ENCODE measurements at places on chromosomes 1 and 21. TPM values are rescaled to one million over a fixed set of nuclear protein-coding genes. Genes with fewer than 3 reads are reported as not detected.

GRCh38 chr1:93614986-93615581 lies 66.6 kb downstream of the BCAR3 start:
- H3K4me3 ChIP-seq = no peak overlapping the region
- no peak overlapping the region for H3K27ac ChIP-seq
- peak; percentile 41 for DNase-seq
- H3K36me3 ChIP-seq = no peaks in the 10 kb centered on the region
- H3K4me1 ChIP-seq = peaks cover 17% of the 10 kb centered on the region

DNA sequence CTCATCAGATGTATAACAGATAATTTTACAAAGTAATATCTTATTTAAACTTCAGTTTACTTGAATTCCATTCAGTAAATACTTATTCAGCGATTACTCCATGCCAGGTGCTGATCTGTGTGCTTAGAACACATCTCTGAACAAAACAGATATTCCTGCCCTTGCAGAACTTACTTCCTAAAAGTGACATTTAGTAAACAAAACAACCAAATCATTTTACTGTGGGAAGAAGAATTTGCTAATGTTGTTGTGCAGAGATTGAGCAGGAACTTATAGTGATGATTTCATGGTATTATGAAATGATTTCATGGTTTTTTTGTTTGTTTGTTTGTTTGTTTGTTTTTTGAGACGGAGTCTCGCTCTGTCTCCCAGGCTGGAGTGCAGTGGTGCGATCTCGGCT lies 39.3 kb upstream of the WLS start:
- no peak overlapping the region for H3K27ac ChIP-seq
- no peaks in the 10 kb centered on the region for H3K4me1 ChIP-seq
- no peaks in the 10 kb centered on the region for H3K36me3 ChIP-seq
- DNase-seq = no peak

The DMRTA2 gene
- total RNA-seq = 0.07 TPM

DNA sequence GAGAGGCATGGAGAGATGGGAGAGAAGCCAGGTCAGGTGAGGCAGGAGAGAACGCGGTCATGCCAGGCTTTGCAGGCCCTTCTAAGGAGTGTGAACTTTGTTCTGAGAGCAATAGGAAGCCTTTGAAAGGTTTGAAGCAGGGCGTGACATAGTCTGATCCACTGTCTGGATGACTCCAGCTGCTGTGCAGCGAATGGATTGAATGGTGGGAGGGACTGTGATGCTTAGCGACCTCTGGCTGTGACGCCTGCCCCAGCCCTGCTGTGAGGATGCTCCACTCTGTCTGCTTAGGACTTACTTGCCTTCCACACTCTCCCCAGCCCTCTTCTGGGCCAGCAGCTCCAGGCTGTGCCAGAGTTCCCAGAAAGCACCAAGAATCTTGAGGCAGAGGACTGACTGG lies 41.8 kb upstream of the POU3F1 start:
- H3K4me3 ChIP-seq = no peak overlapping the region
- peak; percentile 7 for DNase-seq
- no peak overlapping the region for H3K27ac ChIP-seq

The PEX11B gene
- 19.0 TPM for total RNA-seq

- peaks cover 2% of the 10 kb centered on the region for H3K27me3 ChIP-seq
- H3K27ac ChIP-seq = no peak overlapping the region
- H3K4me1 ChIP-seq = no peaks in the 10 kb centered on the region
- DNase-seq = no peak
- no peaks in the 10 kb centered on the region for H3K36me3 ChIP-seq
- H3K4me3 ChIP-seq = no peak overlapping the region
Observed at GRCh38 chr1:118116909-118117308, 68.1 kb downstream of the SPAG17 start.

GRCh38 chr1:115088871-115089419 lies 358 bp downstream of the TSPAN2 start:
- no peaks in the 10 kb centered on the region for H3K27me3 ChIP-seq
- H3K4me3 ChIP-seq = peak overlapping the region; percentile 69
- H3K36me3 ChIP-seq = no peaks in the 10 kb centered on the region
- DNase-seq = no peak
- peaks cover 38% of the 10 kb centered on the region for H3K4me1 ChIP-seq
- H3K27ac ChIP-seq = no peak overlapping the region

- DNase-seq = peak; percentile 44
- H3K27ac ChIP-seq = no peak overlapping the region
- H3K27me3 ChIP-seq = no peaks in the 10 kb centered on the region
- no peaks in the 10 kb centered on the region for H3K36me3 ChIP-seq
- no peak overlapping the region for H3K4me3 ChIP-seq
Observed at GRCh38 chr1:17581389-17582123, 42.1 kb downstream of the ARHGEF10L start.

GRCh38 chr1:156246781-156247459 lies 936 bp downstream of the PAQR6 start:
- peaks cover 11% of the 10 kb centered on the region for H3K4me1 ChIP-seq
- no peak overlapping the region for H3K4me3 ChIP-seq
- no peak overlapping the region for H3K27ac ChIP-seq
- H3K27me3 ChIP-seq = no peaks in the 10 kb centered on the region
- no peak for DNase-seq

DNA sequence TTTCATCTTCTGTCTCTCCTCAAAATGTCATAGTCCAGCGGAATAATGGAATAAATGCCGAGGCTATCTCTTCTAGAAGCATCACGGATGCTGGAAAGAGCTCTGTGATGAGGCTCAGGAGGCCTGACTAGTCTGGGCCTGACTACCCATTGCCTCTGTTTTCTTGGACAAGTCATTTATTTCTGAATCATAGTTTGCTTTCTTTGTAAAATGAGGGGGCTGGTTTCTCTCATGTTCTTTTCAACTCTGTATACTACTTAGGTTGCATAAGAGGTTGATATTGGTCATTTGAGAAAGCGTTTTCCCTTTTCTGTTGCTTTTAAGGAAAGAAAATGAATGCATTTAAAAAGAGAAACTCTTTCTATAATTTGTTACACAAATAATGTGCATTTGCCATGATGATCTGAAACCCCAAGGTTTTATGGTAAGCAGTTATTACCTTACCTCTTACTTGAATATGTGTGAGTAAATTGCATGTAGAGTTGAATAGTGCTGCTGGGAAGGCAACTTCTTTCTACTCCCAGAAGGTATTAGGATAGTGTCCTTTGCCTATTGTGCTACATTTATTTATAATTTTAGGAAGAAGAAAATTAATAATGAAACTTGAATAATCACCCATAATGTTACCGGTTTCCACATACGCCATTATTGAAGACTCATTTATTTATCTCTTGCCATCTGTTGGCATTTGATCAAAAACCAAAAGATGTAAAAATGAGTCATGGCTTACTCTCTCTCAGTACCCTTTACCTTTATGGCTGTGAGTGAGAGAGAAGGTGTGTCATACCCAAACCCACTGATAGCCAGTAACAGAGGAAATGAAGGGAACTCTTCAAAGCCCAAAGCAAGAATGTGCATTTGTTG lies 179.1 kb downstream of the FASLG start:
- no peak overlapping the region for H3K27ac ChIP-seq
- H3K27me3 ChIP-seq = peaks cover 25% of the 10 kb centered on the region
- peaks cover 19% of the 10 kb centered on the region for H3K4me1 ChIP-seq
- H3K36me3 ChIP-seq = no peaks in the 10 kb centered on the region
- DNase-seq = peak; percentile 46

The CASQ2 gene
- not detected for total RNA-seq

GRCh38 chr1:63662056-63662836 lies 69.0 kb downstream of the PGM1 start:
- no peak overlapping the region for H3K27ac ChIP-seq
- peaks cover 50% of the 10 kb centered on the region for H3K36me3 ChIP-seq
- H3K4me3 ChIP-seq = no peak overlapping the region
- no peaks in the 10 kb centered on the region for H3K27me3 ChIP-seq
- H3K4me1 ChIP-seq = peaks cover 12% of the 10 kb centered on the region

The NUDT4B gene
- not detected for total RNA-seq

- no peaks in the 10 kb centered on the region for H3K4me1 ChIP-seq
- no peaks in the 10 kb centered on the region for H3K27me3 ChIP-seq
- no peak overlapping the region for H3K27ac ChIP-seq
- no peak overlapping the region for H3K4me3 ChIP-seq
- H3K36me3 ChIP-seq = no peaks in the 10 kb centered on the region
- DNase-seq = no peak
Observed at GRCh38 chr1:55726994-55727393, 511.8 kb upstream of the USP24 start.

GRCh38 chr1:160549665-160550006 lies 26.6 kb upstream of the SLAMF6 start:
- H3K4me3 ChIP-seq = no peak overlapping the region
- DNase-seq = no peak
- H3K27me3 ChIP-seq = no peaks in the 10 kb centered on the region

GRCh38 chr1:117117697-117118096 lies 3.9 kb downstream of the TRIM45 start:
- H3K36me3 ChIP-seq = no peaks in the 10 kb centered on the region
- H3K4me3 ChIP-seq = no peak overlapping the region
- H3K27me3 ChIP-seq = peaks cover 7% of the 10 kb centered on the region

- H3K27ac ChIP-seq = no peak overlapping the region
- H3K36me3 ChIP-seq = peaks cover 2% of the 10 kb centered on the region
- H3K4me3 ChIP-seq = no peak overlapping the region
- no peaks in the 10 kb centered on the region for H3K27me3 ChIP-seq
- no peaks in the 10 kb centered on the region for H3K4me1 ChIP-seq
Observed at GRCh38 chr1:206435445-206435844, 34.8 kb upstream of the IKBKE start.

The ZBTB8B gene
- total RNA-seq = not detected

The TNNI3K gene
- not detected for total RNA-seq

The S100A3 gene
- total RNA-seq = not detected

DNA sequence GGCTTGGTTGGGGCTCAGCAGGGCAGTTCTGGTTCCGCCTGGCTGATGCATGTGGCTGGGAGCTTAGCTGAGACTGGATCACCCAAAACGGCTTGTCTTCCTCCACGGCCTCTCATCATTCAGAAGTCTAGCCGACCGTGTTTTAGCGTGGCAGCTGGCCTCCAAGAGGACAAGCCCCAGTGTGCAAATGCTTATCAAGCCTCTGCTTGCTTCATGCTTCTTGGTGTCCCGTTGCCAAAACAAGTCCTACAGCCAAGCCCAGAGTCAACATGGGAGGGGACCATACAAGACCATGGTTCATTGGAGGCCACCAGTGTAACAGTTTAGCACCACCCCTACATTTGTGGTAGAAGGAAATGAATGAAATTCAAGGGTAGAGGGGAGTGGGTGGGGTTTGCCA lies 10.5 kb upstream of the KDF1 start:
- H3K27ac ChIP-seq = no peak overlapping the region
- H3K4me1 ChIP-seq = no peaks in the 10 kb centered on the region
- peaks cover 6% of the 10 kb centered on the region for H3K27me3 ChIP-seq
- H3K36me3 ChIP-seq = no peaks in the 10 kb centered on the region
- DNase-seq = no peak
- no peak overlapping the region for H3K4me3 ChIP-seq

GRCh38 chr1:183023601-183024316 lies 539 bp downstream of the LAMC1 start:
- peak; percentile 60 for DNase-seq
- H3K4me3 ChIP-seq = peak overlapping the region; percentile 70
- peaks cover 68% of the 10 kb centered on the region for H3K27me3 ChIP-seq
- H3K4me1 ChIP-seq = peaks cover 11% of the 10 kb centered on the region
- no peaks in the 10 kb centered on the region for H3K36me3 ChIP-seq

- peak overlapping the region; percentile 60 for H3K27ac ChIP-seq
- H3K27me3 ChIP-seq = no peaks in the 10 kb centered on the region
- H3K36me3 ChIP-seq = no peaks in the 10 kb centered on the region
Observed at GRCh38 chr1:24199291-24199900, 12.3 kb upstream of the IFNLR1 start.

GRCh38 chr1:31064718-31065309 lies 703 bp downstream of the PUM1 start:
- peak overlapping the region; percentile 99 for H3K4me3 ChIP-seq
- H3K27me3 ChIP-seq = no peaks in the 10 kb centered on the region

- H3K27ac ChIP-seq = no peak overlapping the region
- no peaks in the 10 kb centered on the region for H3K27me3 ChIP-seq
Observed at GRCh38 chr1:21833392-21833976, 21.4 kb downstream of the LDLRAD2 start.

The S1PR1 gene
- total RNA-seq = 129 TPM

GRCh38 chr1:230090194-230090711 lies 23.2 kb downstream of the GALNT2 start:
- peaks cover 35% of the 10 kb centered on the region for H3K36me3 ChIP-seq
- no peak overlapping the region for H3K27ac ChIP-seq
- H3K4me3 ChIP-seq = no peak overlapping the region
- no peak for DNase-seq

DNA sequence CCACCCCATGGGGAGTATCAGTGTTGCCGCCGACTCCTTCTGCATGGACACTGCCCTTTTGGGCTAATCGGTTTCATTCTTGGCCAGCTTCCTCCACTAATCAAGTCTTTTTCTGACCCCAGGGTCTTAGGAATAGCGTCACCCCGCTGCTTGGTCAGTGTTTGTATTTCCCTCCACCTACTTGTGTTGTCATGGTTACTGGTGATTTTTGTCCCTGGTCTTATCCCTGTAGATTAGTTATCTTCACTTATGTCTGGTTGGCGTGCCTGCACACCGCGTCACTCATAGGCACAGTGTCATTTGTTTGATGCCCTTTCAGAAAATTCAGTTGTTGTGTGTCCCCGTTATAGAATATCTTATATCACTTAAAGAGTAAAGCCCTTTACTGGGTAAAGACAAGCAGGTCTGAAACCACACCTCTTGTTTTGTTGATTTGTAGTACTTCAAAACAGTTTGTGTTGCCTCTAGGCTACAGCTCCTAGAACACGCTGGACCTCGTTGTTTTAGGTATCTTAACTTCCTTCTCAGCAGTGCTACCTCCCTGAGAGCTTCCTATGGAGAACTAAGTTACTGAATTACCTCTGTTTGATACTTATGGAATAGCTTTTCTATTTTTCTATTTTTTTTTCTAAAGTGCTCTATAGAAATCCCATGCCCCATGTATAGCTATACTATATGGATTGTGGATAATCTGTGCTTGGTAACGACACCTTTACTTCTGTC lies 868 bp downstream of the PPP1R12B start:
- no peaks in the 10 kb centered on the region for H3K27me3 ChIP-seq
- H3K4me3 ChIP-seq = peak overlapping the region; percentile 86
- H3K27ac ChIP-seq = peak overlapping the region; percentile 25
- no peaks in the 10 kb centered on the region for H3K36me3 ChIP-seq
- DNase-seq = peak; percentile 24

DNA sequence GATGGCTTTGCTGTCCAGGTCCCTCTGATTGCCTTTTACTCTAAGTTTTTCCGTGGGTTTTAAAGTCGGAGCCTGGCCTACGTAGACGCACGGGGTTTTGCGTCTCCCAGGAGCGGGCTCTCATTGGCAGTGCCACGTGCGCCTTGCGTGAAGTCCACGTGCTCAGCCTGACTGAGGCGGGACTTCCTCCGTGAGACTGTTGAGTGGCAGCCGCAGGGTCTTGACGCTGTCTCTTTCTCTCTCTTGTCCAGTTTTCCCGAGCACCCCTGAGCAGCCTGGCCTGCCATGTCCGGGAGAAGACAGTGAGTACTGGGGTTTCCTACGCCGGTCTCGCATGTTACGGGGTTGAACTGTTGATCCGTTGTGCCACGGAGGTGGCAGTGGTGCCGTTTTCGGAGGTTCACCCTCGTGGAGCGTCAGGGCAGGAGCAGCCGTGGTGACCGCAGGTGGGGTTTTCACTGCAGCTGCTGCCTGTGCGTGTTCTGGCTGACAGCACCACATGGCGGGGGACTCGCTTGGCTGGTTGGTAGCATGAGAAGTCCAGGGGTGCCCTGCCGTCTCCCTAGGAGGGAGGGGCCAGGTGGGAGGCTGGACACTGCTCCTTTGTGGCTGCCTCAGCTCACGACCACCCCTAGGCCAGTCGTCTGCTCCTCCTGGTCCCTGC lies 9.2 kb downstream of the PRKCZ start:
- H3K27ac ChIP-seq = no peak overlapping the region
- H3K4me1 ChIP-seq = no peaks in the 10 kb centered on the region
- H3K4me3 ChIP-seq = no peak overlapping the region
- peaks cover 7% of the 10 kb centered on the region for H3K36me3 ChIP-seq
- DNase-seq = no peak

GRCh38 chr1:24266398-24266941 lies 52.7 kb upstream of the GRHL3 start:
- H3K36me3 ChIP-seq = peaks cover 2% of the 10 kb centered on the region
- no peak overlapping the region for H3K4me3 ChIP-seq
- H3K4me1 ChIP-seq = no peaks in the 10 kb centered on the region

Measured in activated naive CD4-positive, alpha-beta T cell treated with anti-CD3 and anti-CD28 coated beads for 36 hours (primary cell).